ENCODE measurements at places on chromosomes 2 and 18.
A peak's percentile ranks its signal among the peaks of the same experiment; 100 is the strongest.

DNA sequence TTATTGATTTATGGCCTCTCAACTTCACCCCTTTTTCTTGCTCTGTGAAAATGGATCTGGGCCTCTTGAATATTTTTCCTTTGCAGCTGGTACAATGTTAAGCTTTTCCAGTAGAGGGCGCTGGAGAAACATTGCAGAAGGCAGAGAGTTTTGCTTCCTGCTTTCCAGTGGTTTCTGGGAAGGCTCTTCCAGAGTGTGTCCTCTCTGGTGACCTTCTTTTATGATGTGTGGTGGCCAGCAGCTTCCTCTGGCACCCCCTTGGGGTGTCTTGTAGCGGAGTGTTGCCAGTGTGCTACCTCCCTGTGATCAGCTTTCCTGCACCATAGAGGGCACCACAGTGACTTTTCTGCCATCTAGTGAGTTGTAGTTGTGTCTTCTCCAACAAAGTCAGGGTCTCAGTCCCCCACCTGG, 25.4 kb upstream of the MGAT5 start:
- no peak for DNase-seq

DNA sequence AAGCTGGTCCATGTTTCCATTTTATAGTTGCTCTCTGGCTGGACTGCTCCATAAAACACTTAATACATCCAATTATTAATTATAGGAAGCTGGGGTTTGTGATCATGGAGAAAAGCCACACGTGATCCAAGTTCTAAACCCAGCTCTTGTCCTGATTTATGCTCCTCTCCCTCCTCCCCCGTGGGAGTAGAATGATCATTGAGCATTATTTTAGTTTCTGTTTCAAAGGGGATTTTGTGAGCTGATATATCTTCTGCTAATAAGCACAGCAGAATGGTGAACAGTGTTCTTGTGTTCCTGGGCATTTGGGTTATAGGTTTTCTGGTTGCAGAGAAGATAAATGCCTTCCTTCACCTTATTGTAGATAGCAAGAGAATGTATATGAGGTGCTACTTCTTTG, 135.7 kb upstream of the TMEM200C start:
- no peak for DNase-seq

GRCh38 chr2:55057474-55057873, 7.2 kb upstream of the RTN4 start:
- no peak for DNase-seq

- DNase-seq, result no peak
These were observed 81.8 kb upstream of the RBMS1 start for GRCh38 chr2:160575368-160575767.

GRCh38 chr2:196703695-196704094, 64.2 kb downstream of the CCDC150 start:
- no peak for DNase-seq

DNA sequence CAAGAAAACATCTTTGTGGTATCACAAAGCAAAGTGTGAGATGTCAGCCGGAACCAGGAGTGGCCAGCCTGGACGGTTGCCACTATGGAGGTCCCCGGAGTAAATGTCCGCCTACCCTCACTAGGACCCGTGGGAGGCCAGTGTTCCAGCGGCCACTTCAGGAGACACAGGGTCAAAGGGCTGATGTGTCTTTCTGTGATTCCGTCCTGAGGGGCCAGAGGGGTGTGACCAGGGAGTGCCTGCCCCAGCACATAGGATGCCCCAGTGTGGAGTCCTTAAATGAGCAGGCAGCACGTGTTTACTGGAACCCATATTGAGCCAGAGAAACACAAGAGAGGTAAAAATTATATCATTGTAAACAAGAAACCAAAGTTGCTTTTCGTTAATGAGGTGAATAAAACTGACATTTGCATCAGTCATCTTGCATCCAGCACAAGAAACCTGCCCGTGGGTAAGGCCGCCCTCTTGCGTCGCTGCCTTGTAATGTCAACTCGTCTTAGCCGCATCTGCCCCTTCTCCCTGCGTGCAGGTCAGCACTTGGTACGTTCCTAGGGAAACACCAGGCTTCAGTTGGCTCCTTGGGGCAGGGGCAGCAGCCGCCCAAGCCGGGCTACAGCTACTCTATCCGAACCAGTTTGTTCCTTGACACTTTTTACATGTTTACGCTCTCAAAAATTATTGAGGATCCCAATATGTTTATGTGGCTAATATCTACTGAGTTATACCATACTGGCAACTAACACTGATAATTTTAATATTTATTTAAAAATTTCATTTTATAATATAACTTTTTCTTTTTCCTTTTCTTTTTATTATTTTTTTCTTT, 46.7 kb upstream of the LAPTM4A start:
- peak; percentile 68 for DNase-seq

- no peak for DNase-seq
These were observed 630.7 kb downstream of the ZEB2 start for GRCh38 chr2:143889216-143889615.

- DNase-seq, result peak; percentile 36
These were observed 181.7 kb downstream of the ANAPC1 start for GRCh38 chr2:111702119-111702803.

DNA sequence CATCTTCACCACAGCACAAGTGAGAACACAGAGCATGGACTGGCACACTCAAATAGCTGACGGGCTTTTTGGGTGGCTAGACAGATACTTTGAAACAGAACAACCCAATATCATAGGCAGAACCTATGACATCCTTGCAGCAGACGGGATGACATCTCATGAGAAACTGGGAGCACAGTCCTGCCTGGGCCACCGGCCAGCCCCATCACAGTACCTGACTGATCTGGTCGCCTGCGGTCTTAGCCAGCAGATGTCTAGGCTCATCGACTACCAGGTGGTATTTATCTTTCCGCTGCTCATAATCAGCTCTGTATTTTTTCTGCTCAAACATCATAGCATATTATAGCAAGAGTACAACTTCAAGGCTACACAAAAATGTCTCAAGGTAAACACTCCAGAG, 124.3 kb downstream of the RIF1 start:
- DNase-seq, result no peak

- DNase-seq, result no peak
These were observed 129.7 kb downstream of the RTP5 start for GRCh38 chr2:241999184-241999583.

- no peak for DNase-seq
These were observed 14.9 kb upstream of the UGT1A1 start for GRCh38 chr2:233745073-233745755.

GRCh38 chr2:131152074-131152473, 46.9 kb downstream of the PLEKHB2 start:
- DNase-seq, result no peak

DNA sequence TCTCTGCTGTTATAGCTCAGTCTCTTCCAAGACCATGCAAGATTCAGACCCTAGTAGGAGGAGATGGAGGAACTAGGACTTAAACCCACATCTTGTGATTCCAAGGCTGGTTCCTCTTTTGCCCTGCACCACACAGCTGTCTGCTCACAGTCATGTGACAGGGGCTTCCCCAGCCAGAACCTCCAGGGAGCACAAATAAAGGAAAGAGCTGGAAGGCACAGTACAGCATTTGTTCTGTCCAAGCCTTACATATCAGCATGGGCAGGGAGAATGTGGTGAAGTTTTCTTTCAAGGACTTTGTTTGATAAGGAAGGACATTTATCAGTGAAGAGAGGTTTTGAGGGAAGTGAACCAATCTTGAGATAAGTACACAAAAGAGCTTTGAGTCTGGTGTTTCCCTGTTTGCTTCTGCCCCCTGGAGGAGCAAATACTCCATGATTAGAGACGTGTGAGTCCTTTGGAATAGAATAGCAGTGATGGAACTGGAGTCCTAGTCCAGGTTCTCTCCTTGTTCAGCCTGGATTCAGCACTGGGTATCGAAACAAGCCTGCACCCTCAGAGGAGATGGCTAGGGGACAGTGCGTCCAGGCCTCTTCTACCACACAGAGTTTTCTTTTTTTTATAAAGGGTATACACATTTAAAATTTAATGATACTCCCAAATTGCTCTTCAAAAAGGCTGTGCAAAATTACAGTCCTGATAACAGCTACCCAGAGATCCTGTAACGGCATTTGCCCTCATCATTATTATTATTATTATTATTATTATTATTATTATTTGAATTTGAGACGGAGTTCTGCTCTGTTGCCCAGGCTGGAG, 24.6 kb upstream of the CASP10 start:
- peak; percentile 38 for DNase-seq

- DNase-seq, result no peak
These were observed 68.8 kb downstream of the MEP1B start for GRCh38 chr18:32258558-32259204.

GRCh38 chr18:62897153-62897552, 181.8 kb downstream of the PHLPP1 start:
- DNase-seq, result no peak

DNA sequence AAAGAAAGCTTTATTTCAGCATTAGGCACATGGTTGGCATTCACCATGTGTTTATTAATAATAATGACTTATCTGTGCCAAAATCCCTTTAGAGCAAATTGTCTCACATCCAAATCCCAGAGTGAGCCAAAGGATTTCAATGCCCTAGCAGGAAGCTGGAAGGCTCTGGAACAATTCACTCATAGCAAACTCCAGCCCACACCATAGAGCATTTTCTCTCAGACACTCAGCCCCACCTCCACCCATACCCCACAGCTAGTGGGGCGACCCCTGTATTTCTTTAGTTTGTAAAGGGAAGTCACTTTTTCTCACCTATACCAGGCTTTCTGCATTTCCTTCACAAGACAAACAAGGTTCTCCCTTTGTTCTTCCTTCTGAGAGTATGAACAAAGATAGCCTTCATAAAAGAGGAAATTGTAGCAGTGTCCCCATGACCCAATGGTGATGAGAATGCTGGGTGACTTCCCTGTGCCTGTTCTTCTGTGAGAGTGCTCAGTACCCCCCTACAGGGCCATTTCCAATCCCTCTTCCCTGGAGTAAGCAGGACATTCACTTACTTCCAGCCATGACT, 100.1 kb upstream of the APCDD1 start:
- DNase-seq, result no peak

DNA sequence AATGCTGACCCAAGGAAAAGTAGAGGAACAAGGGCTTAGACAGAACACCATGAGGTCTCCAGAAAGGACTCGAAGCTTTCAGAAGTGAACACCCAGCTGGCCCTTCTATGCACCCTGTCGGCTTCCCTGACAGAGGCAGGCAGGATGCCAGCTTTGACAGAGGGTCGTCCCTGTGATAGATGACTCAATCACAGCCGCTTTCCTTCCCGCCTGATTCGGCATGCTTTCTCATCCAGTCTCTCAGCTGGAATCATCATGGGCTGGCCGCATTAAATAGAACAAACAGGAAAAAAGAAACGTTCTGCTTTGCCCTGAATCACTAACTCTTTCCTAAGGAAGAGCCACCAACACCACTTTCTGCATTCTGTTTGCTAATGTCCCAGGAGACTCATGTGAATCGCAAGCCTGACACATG, 140.3 kb upstream of the RAB12 start:
- no peak for DNase-seq

DNA sequence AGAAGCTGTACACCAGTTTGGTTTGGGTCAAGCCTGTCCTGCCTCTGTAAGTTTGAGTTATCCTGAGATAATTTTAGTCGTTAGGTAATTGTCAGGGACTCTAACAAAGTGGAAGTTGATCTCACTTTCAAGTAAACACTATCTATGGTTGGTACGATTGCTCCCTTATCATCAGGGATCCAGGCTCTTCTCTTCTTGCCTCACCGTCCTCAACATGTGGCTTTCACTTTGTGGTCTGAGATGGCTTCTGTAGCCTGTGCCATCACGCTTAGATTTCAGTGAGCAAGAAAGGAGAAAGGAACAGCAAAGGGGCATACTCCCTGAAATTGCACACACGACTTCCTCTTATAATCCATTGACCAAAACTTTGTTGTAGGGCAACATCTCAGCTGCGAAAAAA, 115.6 kb downstream of the CTAGE1 start:
- DNase-seq, result no peak

- no peak for DNase-seq
These were observed 247.6 kb downstream of the RPRM start for GRCh38 chr2:153230977-153231376.

GRCh38 chr2:188187726-188188125, 103.9 kb upstream of the GULP1 start:
- no peak for DNase-seq

DNA sequence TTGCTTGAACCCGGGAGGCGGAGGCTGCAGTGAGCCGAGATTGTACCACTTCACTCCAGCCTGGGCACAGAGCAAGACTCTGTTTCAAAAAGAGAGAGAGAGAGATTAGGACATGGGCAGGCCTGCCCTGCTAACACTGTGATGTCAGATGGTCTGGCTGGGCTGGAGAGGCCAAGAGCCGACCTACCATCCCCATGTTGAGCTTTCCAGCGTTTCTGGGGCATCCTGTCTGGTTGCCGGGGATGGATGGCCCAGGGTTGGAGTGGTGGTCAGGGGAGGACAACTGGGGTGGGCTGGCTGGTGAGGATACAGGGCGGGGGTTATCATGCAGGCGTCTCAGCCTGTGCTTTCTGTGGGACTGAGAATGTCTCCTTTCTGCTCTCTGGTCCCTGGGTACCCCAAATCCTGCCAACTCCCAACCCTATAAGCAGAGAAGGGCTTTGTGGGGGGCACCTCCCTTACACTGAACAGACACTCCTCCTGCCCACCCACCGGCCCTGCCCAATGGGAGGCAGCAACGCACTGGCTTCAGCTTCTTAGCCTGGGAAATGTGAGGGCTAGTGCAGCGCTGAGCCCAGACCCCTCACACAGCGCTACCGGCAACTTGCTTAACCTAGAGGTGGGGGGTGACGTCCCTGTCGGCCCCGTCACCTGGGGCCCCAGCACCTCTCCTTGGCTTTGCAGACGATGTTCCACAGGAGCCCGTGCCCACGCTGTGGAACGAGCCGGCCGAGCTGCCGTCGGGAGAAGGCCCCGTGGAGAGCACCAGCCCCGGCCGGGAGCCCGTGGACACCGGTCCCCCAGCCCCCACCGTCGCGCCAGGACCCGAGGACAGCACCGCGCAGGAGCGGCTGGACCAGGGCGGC, 5.4 kb downstream of the SNORC start:
- DNase-seq, result no peak

DNA sequence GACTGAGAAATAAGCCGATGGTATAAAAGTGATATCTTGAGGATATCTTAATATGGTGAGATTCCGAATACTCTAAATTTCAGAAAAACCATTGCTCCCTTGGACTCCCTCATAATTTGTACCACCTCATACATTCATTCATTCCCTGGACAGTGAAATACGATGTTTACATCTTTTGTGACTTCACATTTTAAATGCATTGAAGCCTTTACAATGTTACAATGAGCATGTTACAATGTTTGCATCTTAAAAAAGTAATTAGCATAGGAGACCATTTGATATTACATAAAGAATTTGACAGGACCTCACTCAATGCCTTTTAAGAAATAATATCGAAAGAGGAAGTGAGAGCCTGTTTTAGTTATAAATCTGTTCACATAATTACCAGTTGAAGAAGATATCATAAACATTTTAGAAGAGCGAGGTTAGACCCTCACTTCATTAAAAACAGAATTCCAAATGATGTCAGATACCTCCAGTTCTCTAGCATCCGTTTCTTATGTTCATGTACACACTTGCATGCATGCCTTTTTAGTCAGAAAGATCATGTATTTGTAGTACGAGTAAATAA, 372.0 kb downstream of the ARHGAP15 start:
- DNase-seq, result no peak

All from activated T-cell treated with anti-CD3 and anti-CD28 coated beads for 1 hour (primary cell).